ENCODE measurements at places on chromosomes 4 and X.

DNA sequence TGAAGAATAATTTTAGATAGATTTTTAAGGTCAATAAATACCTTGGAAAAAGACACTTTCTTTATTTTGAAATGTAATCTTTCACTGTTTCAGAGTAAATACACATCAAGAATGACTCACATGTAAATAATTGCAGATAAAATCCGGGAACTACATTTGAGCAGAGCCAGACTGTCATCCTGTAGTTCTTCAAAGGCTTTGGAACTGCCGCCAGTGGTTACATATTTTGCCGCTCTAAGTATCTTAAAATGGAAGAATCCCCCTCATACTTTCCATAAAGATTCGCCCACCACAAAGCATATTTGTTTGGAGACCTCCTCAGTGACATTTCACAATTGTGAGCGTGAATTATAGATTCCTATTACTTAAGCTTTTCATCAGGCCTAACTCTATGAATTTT, 607.8 kb upstream of the ZFP42 start:
- DNase-seq, result no peak

DNA sequence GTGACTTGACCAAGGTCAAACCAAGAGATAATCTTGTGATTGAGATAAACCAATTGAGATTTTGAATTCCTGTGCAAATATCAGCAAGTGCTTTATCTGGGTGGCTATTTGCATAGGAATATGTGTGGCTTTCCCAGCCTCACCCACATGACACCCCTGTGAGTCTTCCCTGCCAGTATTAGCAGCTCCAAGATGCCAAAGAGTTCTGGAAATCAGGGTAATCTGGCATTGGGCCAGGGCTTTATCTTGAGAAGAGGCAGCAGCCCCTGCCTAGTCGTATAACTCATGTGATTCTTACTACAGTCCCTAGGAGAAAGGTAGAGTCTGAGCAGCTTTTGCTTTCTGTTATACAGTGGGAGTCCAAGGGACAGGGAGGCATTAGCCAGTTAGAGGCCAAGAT, 87.7 kb downstream of the RLIM start:
- DNase-seq, result no peak

DNA sequence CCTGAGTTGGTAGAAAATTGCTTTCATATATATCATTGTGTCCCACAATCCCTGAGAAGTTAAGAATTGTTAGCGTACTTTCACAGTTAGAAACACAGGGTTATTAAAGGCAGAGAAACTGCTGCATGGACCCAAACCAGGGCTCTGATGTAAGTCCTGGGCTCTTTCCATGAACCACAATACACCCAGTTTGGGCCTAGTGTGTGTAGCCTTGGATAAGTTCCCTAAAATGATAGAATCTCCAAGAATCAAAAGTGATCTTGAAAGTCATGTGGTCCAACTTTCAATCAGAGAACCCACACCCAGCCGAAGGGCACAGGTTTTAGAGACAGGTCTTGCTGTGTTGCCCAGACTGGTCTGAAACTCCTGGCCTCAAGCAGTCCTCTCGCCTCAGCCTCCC, 257.8 kb upstream of the KLF3 start:
- no peak for DNase-seq

- DNase-seq, result no peak
Observed at GRCh38 chr4:42641656-42642055, 15.2 kb downstream of the ATP8A1 start.

DNA sequence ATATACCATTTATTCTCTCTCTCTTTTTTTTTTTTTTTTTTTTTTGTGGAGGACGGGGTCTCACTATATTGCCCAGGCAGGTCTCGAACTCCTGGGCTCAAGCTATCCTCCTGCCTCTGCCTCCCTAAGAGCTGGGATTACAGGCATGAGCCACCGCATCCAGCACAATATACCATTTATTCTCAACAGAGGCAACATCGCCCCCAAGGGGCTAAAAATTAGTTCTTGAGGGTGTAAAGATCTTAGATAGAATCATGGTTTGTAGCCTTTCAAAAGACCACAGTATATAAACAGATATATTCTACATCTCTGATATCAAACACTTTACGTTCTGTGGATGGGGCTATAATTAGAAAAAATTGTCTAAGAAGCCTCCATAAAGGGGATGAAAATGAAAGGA, 39.8 kb upstream of the TCEAL2 start:
- DNase-seq, result no peak

GRCh38 chr4:38691251-38692008, 27.4 kb downstream of the KLF3 start:
- DNase-seq, result no peak

DNA sequence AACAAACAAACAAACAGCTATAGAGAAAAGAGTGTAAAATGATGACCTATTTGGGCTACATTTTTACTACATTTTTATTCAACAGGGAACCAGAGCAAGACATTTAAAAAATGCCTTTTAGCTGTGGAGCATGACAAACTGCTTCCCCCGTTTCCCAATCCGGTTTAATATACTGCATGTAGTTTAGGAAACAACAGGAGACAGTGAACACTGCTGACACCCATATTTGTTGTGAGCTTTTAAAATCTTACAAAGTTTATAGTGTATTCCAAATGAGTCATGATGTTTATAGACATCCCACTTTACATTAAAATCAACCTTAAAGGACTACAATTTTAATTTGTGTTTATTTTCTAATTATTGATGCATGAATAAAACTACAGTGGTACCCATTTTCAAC, 1238.3 kb downstream of the TECRL start:
- DNase-seq, result no peak

- DNase-seq, result no peak
Observed at GRCh38 chr4:104451573-104451972, 43.1 kb downstream of the CXXC4 start.

- DNase-seq, result no peak
Observed at GRCh38 chr4:183659872-183660242, 764 bp downstream of the TRAPPC11 start.

- no peak for DNase-seq
Observed at GRCh38 chrX:88202149-88202548, 544.9 kb upstream of the CPXCR1 start.

- DNase-seq, result no peak
Observed at GRCh38 chr4:5166377-5166776, 115.1 kb downstream of the STK32B start.

DNA sequence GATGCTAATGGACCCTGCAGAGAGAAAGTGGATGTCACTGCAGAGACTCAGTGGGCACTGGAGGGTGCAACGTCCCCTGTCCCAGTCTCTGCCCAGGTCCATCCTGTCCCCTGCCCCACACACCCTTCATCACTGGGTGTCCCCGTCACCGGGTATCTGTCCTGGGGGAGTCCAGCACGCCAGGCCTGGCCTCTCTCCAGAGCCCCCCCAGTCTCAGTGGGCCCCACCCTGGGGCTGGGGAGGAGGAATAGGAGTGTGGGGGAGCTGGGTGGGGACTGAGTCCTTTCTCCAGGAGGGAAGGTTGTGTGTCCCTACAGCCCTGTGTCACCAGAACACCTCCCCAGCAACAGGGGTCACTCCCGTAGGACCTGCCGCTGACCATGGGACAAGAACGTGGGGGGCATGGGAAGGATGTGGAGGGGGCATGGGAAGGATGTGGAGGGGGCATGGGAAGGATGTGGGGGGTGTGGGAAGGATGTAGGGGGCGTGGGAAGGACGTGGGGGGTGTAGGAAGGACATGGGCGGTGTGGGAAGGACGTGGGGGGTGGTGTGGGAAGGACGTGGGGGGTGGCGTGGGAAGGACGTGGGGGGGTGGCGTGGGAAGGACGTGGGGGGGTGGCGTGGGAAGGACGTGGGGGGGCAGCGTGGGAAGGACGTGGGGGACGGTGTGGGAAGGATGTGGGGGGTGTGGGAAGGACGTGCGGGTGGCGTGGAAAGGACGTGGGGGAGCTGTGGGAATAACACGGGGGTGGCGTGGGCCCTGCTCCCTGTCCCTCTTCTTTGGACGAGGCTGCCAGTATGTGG, 21.0 kb upstream of the SPON2 start:
- DNase-seq, result no peak

DNA sequence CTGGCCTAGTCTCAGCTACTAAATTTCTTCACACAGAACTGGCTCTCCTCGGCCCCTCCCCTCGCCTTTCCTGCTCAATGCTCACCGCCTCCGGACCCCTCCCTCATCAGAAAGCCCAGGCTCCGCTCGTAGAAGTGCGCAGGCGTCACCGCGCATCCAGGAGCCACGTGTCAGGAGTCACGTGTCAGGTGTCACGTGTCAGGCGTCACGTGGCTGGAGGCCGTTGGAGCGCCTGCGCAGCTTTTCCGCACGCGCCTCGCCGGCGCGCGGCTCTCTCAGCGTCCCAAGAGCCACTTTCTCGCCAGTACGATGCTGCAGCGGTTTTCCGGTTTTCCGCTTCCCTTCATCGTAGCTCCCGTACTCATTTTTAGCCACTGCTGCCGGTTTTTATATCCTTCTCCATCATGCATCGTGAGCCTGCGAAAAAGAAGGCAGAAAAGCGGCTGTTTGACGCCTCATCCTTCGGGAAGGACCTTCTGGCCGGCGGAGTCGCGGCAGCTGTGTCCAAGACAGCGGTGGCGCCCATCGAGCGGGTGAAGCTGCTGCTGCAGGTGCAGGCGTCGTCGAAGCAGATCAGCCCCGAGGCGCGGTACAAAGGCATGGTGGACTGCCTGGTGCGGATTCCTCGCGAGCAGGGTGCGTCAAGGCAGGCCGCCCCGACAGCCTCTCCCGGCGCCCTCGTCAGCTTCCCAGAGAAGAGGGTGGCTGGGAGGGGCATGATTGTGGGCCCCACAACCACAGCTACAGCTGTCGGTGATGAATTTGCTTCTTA, at the start of gene SLC25A31:
SLC25A31 (plus strand) TSS at position 259 of the 772 bp plus-strand sequence; CDS start at position 405, 146 bp downstream.
- no peak for DNase-seq

DNA sequence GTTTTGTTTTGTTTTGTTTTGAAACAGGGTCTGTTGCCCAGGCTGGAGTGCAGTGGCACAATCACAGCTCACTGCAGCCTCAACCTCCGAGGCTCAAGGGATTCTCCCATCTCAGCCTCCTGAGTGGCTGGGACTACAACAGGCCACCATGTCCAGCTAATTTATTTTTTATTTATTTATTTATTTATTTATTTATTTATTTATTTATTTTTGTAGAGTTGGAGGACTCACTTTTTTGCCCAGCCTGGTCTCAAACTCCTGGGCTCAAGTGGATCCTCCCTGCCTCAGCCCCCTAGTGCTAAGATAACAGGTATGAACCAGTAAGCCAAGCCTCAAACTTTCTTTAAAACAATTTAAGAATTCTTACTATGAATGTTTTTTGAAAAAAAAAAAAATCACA, 26.6 kb upstream of the PLS3 start:
- DNase-seq, result no peak

DNA sequence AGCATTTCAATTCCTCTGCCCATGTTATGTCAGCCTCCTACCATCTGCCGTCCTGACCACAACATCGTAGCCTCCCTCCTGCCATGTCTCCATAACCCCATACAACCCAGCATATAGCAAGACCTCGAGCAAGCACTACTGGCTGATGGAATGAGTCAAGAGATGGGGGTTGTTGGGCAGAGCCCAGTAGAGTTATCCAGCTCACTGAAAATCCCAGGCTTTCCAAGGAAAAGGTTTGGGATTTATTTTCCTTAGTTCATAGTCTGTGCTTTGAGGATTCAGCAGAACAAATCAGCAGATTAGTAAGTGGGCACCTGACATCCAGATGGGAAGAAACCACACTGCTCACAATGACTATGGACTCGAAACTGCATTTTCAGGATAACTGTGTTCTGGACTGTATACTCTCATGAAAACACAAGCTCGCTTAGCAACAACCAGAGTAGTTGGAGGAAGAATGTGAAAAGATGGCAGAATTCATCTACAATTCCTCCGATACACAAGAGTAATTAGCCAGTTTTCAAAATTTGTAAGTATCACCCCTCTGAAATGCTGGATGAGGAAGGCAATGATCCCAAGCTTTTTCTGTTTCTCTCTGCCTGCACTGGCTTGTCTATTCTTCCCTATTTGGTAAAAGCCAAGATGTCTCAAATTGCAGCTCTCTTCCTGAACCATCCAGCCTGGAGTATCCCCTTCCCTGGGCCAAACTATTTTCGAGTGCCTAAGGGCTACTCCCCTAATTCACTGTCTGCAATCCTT, 186.2 kb upstream of the TBL1X start:
- DNase-seq, result no peak

- no peak for DNase-seq
Observed at GRCh38 chr4:174717828-174718227, 111.2 kb downstream of the GLRA3 start.

DNA sequence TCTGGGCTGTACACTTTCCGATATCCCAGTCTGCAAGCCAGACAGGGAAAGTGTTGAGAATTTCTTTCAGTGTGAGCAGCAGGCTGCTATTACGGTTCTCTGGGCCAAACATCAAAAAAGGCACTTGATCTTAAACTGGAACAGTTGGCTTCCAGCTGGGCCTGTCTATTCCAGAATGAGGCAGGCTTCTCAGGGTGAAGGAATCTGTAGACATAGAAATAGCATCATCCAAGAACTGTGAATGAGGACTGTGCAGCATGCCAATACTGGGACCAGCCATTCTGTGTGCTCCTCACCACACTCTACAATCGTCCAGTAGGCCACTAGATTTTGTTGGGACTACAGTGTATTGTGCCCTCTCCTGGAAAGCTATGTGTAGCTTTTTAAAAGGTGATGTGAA, 31.1 kb downstream of the ART3 start:
- DNase-seq, result no peak

- no peak for DNase-seq
Observed at GRCh38 chrX:82816562-82816961, 691.5 kb upstream of the POU3F4 start.

GRCh38 chrX:99172958-99173357, 1237.1 kb downstream of the PCDH19 start:
- DNase-seq, result no peak

DNA sequence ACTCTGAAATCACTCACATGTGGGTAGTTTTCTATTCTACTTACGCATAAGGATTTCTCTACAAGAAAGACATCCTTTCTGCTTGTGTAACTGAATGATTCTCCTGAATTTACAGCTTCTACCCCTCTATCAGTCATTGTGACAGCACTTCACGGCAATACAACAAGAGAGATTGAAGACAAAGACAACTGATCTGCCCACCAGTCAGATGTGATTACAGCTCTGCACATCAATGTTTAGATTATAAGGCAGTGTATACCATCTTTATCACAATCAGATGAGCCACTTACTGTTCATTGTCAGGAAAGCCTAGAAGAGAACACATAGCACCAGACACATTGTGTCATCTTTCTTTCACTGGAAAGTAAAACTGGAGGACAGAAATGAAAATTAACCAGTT, 324.4 kb downstream of the CENPC start:
- no peak for DNase-seq

DNA sequence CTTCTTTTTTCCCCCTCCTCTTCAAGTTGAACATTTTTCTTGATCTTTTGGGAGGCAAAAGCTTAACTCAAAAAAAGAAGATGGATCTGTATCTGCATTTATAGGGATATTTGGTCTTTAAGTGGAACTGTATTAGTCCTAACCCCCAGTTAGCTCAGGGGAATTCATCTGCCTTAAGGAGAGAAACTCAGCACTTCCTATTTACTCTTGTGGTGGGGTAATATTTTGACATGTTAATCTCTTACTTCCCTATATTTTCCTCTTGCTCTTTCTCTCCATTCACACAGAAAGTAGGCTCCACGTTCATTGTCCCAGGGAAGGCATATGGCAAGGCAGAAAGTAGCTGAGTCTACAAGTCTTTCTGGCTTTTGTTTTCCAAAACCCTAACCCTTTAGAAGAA, 5.3 kb downstream of the LRRC66 start:
- DNase-seq, result no peak
